ENCODE measurements at places on chromosomes 4 and X. TPM values are rescaled to one million over a fixed set of nuclear protein-coding genes. Genes with fewer than 3 reads are reported as not detected.
A peak's percentile ranks its signal among the peaks of the same experiment; 100 is the strongest.

The TKTL2 gene
- total RNA-seq = not detected

The SSX3 gene
- not detected for total RNA-seq

The PRKG2 gene
- total RNA-seq = 2.1 TPM

The KIT gene
- 38.7 TPM for total RNA-seq

The TMSB15C gene
- total RNA-seq = 0.98 TPM

The TLR7 gene
- 5.5 TPM for total RNA-seq

The TMEM156 gene
- 0.30 TPM for total RNA-seq

The RAB33A gene
- 0.91 TPM for total RNA-seq

The NOX1 gene
- not detected for total RNA-seq

DNA sequence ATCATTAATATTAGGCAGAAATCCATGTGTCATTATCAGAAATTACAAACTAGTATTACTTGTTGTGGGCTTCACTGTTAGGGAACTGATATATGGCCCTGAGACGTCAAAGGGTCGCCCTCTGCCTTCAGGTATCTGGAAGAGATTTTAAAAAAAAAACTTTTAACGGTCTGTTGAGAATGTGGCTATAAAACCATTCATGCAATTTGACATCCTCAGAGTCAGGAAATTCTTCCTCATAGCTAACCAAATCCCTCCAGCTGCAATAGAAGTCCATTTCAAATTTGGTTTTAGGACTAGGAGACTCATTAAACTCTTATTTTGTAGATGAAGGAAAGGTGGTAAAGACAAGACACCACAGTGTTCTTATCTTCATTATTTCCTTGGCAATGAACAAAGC, 194.2 kb upstream of the NOCT start:
- no peak for DNase-seq

- DNase-seq = peak; percentile 93
Observed at GRCh38 chrX:65601530-65602220, 65.8 kb upstream of the MSN start.

DNA sequence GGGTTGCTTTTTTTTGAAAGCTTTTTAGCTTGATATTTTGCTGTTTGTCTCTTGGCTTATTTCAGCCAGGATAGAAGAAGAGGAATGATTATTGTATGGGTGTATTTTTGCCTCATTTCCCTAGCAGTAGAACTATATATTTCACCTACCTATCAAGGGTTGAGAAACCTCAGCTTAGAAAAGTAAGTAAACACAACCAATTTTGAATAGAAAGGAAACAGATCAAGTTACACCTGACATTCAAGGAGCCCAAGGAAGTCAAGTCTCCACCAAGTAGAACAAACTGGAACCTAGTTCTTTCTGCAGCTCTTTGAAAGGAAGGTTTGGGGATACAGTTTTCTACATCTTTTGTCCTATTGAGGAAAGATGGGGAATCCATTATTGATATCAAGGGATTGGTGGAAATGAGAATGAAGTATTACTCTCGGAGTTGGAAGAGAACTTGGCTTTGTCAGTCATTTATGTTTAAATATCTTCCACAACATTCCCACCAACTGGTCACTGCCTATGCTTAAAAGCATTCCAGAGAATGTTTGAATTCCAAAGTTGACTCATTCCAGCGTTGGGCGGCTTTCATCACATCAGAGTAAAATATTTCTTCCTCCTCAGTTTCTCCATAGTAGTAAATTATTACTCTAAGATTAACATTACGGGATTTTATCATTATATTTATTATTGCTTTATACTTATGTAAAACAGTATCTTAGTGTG, 207.8 kb upstream of the CNKSR2 start:
- DNase-seq = no peak

DNA sequence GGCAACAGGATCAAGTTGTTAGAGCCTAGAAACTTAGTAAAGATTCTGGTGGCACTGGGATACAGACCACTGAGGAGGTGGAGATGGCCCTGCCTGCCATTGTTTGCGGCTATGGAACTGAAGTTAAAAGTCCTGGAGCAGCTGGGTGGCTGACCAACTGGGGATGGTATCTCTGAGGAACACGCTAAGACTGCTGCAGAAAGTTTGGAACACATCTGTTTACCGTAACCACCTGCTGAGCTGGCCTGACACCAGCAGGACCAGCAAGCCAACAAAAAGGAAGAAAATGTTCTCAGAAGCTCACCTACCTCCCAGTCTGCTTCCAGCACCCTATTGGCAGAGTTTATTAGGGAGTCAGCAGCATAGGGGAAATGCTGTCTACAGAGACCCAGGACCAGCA, 17.4 kb upstream of the PACRGL start:
- no peak for DNase-seq

- DNase-seq = no peak
Observed at GRCh38 chrX:2284601-2285000, 216.2 kb downstream of the DHRSX start.

GRCh38 chr4:24260923-24261564, 323.3 kb downstream of the DHX15 start:
- no peak for DNase-seq

DNA sequence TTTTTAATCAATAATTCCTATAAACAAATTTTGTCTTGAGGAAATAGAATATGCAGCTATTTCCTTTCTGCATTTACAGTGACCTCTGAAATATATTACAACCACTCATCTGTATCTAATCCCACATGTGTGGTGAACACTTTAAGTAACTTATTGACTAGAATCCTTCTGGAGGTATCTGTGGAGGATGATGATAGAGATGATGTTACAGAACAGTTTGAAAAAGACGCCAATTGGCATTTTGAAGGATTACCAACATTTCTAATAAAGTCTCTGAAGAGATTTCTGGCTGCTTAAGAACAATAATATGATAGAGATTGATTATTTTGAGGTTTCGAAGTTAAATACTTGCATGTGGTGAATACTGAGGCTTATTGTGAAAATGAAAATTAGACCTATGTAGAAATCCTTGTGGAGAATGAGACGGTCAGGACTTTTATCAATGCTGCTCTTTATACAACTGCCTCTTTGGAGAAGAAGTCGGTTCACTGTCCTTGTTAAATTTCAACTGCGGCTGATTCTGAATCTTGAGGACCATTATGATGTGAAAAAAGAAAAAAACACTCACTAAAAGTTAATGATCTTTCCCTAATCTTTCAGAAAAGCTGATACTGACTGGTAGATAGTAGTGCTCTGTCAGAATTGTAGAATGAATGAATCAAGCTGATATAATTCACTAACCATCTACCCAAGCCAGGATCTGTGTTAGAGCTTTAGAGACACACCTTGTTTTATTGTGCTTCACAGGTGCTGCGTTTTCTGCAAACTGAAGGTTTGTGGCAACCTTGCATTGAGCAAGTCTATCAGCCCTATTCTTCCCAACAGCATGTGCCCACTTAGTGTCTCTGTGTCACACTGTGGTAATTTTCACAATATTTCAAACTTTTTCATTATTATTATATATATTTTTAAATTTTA, 204.7 kb downstream of the SPRY1 start:
- no peak for DNase-seq

GRCh38 chrX:10709276-10709675, 88.9 kb upstream of the MID1 start:
- no peak for DNase-seq

DNA sequence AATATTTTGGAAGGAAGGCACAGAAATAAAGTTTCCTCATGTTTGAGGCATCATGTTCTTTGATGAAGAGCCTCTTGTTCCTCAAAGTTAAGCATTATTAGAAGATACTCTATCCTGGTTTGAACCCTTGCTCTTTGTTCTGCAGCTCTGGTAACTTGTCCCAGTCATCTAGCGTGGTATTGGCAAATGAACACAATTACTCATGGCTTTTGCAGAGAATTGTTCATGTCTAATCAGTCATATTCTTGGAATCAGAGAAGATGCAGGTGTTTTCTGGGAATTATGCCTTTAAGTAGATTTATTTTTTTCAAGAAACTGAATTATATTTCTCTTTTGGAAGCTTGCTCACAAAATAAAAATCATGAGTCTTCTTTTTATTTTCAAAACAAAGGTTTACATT, 52.9 kb upstream of the HPGDS start:
- no peak for DNase-seq

GRCh38 chrX:45765767-45766166, 565.1 kb upstream of the DIPK2B start:
- no peak for DNase-seq

- DNase-seq = peak; percentile 30
Observed at GRCh38 chrX:45322382-45322781, 121.7 kb upstream of the DIPK2B start.

GRCh38 chrX:723781-724180, 93.2 kb downstream of the SHOX start:
- DNase-seq = no peak

DNA sequence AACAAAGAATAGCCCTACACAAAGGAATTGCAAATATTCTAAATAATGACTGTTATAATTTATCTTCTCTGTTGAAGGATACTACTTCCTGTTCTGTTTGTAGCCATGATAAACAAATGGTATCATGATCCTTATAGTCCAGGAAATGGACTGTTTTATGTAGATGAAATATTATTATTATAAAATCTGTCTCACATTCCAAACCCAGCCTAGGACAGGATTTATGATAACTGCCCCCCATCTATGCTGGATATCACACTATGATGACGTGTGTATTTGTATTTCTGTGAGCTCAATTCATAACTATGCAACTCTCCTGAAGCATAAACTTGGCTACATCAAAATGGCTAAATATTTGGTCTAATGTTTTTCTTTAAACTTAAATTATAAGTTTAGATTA, 21.3 kb downstream of the DMD start:
- DNase-seq = no peak

- DNase-seq = no peak
Observed at GRCh38 chr4:158644356-158644755, 27.3 kb downstream of the C4orf46 start.

GRCh38 chr4:139973015-139973414, 181.0 kb downstream of the MAML3 start:
- no peak for DNase-seq

- no peak for DNase-seq
Observed at GRCh38 chrX:17635231-17635630, 102.1 kb upstream of the SCML1 start.

DNA sequence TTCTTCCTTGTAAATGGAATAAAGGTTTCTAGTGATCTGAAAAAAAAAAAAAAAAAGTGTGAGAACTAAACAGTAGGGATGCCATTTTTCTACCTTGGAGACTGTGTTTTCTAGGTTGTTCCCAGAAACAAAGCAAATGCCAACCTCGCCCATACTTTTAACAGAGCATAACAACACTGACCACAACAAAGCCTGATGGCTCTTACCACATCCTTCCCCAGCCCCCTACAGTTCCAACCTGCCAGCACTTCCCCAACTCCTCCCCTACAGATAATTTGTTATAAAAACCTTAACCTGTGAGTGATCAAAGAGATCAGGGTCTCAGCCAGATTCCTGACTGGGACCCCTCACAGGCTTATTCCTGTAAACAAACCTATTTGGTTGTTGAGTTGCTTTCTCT, 940.0 kb downstream of the SH3BGRL start:
- DNase-seq = no peak

DNA sequence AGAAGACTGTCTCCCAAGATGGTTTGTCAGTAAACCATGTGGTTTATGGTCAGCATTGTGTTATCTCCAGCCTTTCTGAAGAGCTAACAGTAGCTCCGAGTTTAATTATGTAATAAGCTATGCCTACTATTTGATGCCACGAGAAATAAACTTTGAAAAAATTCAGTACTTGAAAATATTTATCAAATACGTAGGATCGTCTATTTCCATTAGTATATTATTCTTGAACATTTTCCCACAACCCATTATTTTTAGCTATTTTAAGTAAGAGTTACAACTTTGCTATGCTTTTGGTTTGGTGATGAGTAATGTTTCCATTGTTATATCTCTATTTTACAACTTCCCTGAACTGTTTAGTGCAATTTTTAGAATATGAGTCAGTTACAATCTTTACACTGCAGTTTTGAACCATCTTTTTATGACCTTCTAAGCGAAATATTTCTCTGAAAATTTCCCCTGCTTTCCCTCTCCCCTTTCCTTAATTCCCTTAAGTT, 44.5 kb upstream of the TRIM2 start:
- DNase-seq = no peak

DNA sequence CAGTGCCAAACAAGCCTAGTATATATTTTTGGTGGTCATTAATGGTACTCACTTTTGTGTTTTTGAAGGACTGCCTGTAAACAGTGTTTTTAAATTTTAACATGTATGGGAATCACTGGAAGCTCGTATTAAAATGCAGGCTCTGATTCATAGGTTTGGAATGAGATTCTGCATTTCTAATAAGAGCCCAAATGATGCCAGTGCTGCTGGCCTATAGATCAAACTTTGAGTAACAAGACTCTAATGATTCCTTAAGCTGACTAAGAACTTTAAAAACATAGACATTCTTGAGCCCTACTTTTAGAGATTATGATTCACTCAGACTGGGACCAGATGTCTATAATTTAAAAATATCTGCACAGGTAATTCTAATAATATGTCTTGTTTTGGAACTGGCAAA, 823.2 kb upstream of the LCORL start:
- DNase-seq = no peak

- no peak for DNase-seq
Observed at GRCh38 chrX:133384454-133384853, 30.8 kb downstream of the GPC4 start.

DNA sequence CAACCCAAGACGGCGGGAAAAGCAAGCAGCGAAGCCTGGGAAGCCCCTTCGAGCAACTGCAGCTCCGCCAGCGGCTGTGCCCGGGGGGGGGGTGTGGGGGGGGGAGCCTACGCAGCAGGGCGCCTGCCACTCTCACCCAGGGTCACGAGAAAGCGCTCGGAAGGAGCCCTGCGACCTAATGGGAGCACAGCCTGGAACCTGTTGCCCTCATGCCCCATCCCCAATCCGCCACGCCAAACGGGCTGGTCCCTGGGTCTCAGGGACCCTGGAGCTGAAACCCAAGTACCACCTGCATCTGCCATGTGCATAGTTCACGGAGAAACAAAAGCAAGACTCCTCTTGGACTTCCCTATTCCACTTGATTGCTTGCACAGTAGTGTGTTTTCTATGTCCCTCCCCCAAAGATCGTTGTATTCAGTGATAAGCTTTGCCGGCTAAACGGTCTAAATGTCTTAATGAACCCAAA, 359 bp upstream of the GAB3 start:
- no peak for DNase-seq

DNA sequence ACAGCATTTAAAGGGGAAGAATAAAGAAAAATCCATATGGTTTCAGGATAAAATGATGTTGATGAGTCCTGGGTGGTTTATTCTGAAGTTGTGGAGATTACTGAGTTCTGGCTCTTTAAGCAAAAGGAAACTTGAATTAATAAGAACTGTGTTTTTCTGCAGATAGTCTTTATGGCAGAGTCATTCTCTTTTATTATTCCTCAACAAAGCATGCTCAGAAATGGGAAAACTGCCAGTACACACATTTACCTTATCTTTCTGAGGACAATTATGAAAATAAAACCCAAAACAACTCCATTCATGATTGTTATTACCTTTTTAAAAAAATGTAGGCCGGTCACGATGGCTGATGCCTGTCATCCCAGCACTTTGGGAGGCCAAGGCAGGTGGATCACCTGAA, 58.5 kb downstream of the ADD1 start:
- no peak for DNase-seq

DNA sequence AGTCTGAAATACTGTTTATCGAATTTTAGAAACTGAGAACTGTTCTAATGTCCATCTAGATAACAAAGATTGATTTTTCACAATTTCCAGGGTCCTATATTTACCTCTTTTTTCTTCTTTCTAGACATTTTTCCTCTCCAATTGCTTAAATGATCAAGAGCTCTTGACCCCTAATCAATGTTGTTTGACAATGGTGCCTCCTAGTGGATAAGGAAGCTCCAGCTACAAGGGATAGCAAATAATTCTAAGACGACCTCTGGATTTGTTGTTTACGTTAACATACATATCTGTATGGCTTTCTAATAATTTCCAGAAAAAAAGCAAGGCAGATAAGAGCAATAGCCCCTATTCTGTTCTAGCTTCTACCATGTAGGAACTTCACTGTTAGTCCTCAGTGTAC, 35.8 kb downstream of the GPR82 start:
- DNase-seq = no peak
